ENCODE measurements at places on chromosomes 2 and 18. TPM values are rescaled to one million over a fixed set of nuclear protein-coding genes. Genes with fewer than 3 reads are reported as not detected.

The TDRD15 gene
- not detected for total RNA-seq

The METTL21A gene
- 36.7 TPM for total RNA-seq

The CACNB4 gene
- total RNA-seq: 0.31 TPM

The IL36RN gene
- total RNA-seq: not detected

The GALNT13 gene
- 2.2 TPM for total RNA-seq

The LHCGR gene
- total RNA-seq: not detected

The AOX1 gene
- total RNA-seq: 5.9 TPM

The REG3A gene
- not detected for total RNA-seq

The DAPL1 gene
- not detected for total RNA-seq

The SERPINB12 gene
- total RNA-seq: 0.68 TPM

The SCN3A gene
- not detected for total RNA-seq

The GREB1 gene
- 0.52 TPM for total RNA-seq

The SLC23A3 gene
- total RNA-seq: not detected

The FER1L5 gene
- not detected for total RNA-seq

The CHRNG gene
- 697 TPM for total RNA-seq

The HNRNPA3 gene
- total RNA-seq: 29.2 TPM

The PRKAG3 gene
- 49.9 TPM for total RNA-seq

The LAMA3 gene
- 1.2 TPM for total RNA-seq

The PLEK gene
- total RNA-seq: not detected

The ALPI gene
- total RNA-seq: not detected

The SERPINB2 gene
- total RNA-seq: 1.3 TPM

The RAB6C gene
- not detected for total RNA-seq

The SLC16A14 gene
- 0.52 TPM for total RNA-seq

The WDSUB1 gene
- total RNA-seq: 6.0 TPM

The CRYGC gene
- not detected for total RNA-seq

The HES6 gene
- total RNA-seq: 289 TPM

The UPP2 gene
- total RNA-seq: not detected

The GPAT2 gene
- not detected for total RNA-seq

The ZNF2 gene
- 9.6 TPM for total RNA-seq

The GAREM2 gene
- 1.2 TPM for total RNA-seq

The ZSWIM2 gene
- 0.16 TPM for total RNA-seq

The SELENOI gene
- 37.8 TPM for total RNA-seq

The INO80D gene
- 6.2 TPM for total RNA-seq

The CGREF1 gene
- total RNA-seq: 0.62 TPM

The ALK gene
- total RNA-seq: 0.27 TPM

The ARL5A gene
- 49.6 TPM for total RNA-seq

The SERPINB4 gene
- total RNA-seq: not detected

The TRABD2A gene
- total RNA-seq: 0.73 TPM

The ACVR1C gene
- 7.8 TPM for total RNA-seq

The LRP1B gene
- 0.05 TPM for total RNA-seq

The ATP6V1B1 gene
- 1.7 TPM for total RNA-seq

The RIT2 gene
- total RNA-seq: not detected

The ZBTB7C gene
- 26.6 TPM for total RNA-seq

The CDH19 gene
- total RNA-seq: not detected

The OR6B2 gene
- total RNA-seq: not detected

Data from myocyte (in vitro differentiated cells).